Foreskin keratinocyte (primary cell): ENCODE measurements at places on chromosomes 11 and 22. TPM values are rescaled to one million over a fixed set of nuclear protein-coding genes. Genes with fewer than 3 reads are reported as not detected.

The TPP1 gene
- total RNA-seq: 36.3 and 43.3 TPM in 2 replicates

The MUC2 gene
- total RNA-seq: not detected in 2 replicates

The PAMR1 gene
- 0.46 and 0.68 TPM in 2 replicates for total RNA-seq

The CELSR1 gene
- 19.2 and 24.9 TPM in 2 replicates for total RNA-seq

The LUZP2 gene
- 0.20 and 0.28 TPM in 2 replicates for total RNA-seq

The PRG3 gene
- total RNA-seq: not detected in 2 replicates

The ADORA2A gene
- 0.25 and 0.44 TPM in 2 replicates for total RNA-seq

The OTOG gene
- not detected in 2 replicates for total RNA-seq

The INS gene
- total RNA-seq: not detected in 2 replicates

The LPXN gene
- 14.9 and 33.2 TPM in 2 replicates for total RNA-seq

The ADM gene
- 28.7 and 34.1 TPM in 2 replicates for total RNA-seq

The FGF4 gene
- total RNA-seq: not detected in 2 replicates

The MB gene
- not detected in 2 replicates for total RNA-seq
